ENCODE measurements at places on chromosomes 1 and 21.

- no peak for DNase-seq
These were observed 3.3 kb downstream of the MGST3 start for GRCh38 chr1:165634154-165634921.

GRCh38 chr1:21299780-21300395 lies 9.6 kb upstream of the ECE1 start:
- no peak for DNase-seq

DNA sequence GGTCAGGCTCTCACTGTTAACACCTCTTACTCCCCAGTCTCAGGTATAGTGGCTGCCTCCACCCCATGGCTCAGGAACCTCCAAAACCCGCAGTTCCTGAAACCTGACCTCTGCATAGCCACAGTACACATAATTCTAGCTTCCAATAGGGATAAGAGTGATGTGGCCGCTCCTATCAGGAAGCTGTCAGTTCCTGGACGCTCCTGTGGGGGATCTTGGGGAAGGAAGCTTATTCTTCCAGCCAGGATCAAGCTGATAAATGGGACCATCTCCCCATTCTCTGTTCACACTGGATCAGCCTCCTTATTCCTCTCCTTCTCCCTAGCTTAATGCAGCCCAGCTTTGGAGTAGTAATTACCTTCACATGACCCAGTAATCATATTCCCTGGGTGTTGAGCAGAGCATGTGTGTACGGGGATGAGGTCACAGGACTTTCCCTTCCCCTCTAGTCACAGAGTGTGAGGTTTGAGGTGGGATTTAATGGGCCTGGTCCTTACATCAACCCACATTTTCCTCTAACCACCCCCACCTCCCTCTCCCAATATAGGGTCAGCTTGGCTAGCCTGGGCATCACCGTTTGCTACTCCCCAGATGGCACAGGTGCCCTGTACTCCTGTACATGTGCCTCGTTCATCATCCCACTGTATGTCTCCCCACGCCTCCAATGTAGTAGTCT lies 7.0 kb upstream of the POU3F1 start:
- DNase-seq, result no peak

GRCh38 chr1:223683586-223684487 lies 18.3 kb upstream of the CAPN8 start:
- peak; percentile 71 for DNase-seq

- DNase-seq, result no peak
These were observed 297.2 kb downstream of the TGFB2 start for GRCh38 chr1:218642033-218642948.

DNA sequence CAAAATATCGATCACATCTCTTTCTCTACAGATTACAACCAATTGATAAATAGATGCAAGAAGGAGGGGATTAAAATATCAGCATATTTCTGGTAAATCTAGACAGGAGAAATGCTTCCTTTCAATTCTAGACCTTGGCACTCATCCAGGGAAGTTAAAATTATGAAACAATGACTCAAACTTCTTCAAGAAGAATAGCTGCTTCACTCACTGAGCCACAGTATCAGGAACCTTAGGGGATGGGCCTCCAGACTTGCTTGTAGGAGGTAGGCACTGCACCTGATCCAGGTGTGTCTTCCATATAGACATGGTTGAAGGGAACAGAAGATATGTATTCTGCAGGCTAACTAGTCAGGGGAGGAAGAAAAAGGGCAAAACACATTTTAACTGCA lies 9.8 kb downstream of the SLAMF7 start:
- DNase-seq, result no peak

DNA sequence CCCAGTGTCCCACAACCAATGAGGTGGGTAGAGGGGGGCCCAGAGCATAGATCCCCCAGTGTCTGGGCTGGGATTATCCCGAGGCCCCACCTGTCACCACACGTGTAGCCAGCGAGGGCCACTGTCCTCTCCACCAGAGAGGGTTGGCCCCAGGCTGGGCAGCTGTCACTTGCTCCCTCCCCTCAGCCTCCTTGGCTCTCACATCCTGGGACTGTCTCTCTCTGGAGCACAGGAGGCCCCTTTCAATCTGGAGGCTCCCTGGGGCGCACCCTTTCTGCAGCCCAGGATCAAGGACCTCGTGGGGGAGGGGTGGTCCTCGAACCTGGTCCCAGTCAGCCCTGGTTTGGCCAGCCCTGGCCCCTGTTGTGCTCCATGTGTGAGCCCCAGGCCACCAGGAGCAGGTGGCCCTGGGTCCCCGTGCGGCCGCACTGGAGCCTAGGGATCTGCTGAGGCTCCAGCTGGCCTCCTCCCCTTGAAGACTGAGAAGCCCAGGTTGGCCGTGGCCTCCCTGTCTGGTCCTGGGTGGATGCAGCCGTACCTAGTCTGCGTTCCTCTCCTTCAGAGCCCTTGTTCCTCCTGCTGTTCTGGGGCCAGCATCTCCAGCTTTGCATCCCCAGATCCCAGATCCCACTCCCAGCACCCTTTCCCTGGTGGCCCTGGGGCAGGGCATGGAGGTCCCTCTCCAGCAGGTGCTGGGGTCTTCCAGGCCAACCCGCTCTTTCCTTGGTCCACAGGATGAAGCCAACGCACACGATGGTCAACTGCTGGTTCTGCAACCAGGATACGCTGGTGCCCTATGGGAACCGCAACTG lies 6.7 kb downstream of the TMEM201 start:
- DNase-seq, result no peak

DNA sequence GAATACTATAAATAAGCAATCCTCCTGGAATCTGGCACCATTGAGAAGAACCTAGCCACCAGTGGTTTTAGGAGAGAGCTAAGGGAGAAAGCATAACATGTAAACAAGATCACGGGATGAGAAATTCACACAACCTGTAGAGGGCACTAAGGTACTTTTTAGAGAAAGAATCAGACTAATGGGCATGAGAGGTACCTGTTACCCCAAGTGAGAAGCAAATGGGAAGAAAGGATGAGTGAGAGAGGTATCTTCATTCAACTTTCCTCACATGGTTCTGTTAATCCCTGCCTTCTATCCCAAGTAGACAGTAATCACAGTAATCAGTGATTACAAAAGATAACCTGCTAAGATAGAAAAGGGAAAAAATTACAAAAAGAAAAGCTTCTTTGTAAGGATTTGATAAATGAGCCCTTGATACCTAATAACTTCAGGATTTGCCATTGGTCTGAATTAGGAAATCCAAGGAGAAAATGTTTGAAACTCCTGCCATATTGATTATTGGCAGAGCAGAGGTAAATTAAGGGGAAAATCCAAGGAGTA lies 251.1 kb upstream of the ADGRL2 start:
- DNase-seq, result no peak

DNA sequence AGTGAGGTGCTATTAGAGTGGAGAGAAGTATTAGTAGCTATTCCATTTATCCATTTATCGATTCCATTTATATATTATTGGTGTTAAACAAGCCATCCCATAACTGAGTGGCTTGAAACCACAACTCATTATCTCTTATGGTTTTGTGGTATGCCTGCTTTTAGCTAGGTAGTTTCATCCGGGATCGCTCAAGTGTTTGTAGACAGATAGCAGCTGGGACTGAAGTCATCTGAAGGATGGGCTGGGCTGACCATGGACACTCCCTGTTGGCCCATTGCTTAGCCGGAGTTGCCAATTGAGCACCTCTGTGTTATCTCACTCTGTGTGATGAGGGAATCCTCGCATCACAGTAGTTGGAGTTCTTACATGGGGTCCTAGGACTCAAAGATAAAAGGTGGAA lies 622.5 kb downstream of the PLA2G4A start:
- no peak for DNase-seq

- DNase-seq, result no peak
These were observed 120.3 kb upstream of the TMPRSS2 start for GRCh38 chr21:41628256-41628655.

Data from activated CD8-positive, alpha-beta T cell treated with anti-CD3 and anti-CD28 coated beads, Interleukin-2, amount 10 ng/mL, durations not matched to agents 7 days and 5 days (primary cell).